ENCODE measurements at places on chromosomes 1 and 21.

- no peak for DNase-seq
Measured at GRCh38 chr1:43902058-43902831, 31.4 kb upstream of the ARTN start.

GRCh38 chr1:3705341-3705950 lies 46.8 kb upstream of the CCDC27 start:
- DNase-seq: no peak

GRCh38 chr21:34998176-34998575 lies 50.9 kb downstream of the RUNX1 start:
- DNase-seq: no peak

- no peak for DNase-seq
Measured at GRCh38 chr1:235953801-235954200, 87.1 kb upstream of the LYST start.

- no peak for DNase-seq
Measured at GRCh38 chr1:51648180-51649109, 31.6 kb downstream of the OSBPL9 start.

DNA sequence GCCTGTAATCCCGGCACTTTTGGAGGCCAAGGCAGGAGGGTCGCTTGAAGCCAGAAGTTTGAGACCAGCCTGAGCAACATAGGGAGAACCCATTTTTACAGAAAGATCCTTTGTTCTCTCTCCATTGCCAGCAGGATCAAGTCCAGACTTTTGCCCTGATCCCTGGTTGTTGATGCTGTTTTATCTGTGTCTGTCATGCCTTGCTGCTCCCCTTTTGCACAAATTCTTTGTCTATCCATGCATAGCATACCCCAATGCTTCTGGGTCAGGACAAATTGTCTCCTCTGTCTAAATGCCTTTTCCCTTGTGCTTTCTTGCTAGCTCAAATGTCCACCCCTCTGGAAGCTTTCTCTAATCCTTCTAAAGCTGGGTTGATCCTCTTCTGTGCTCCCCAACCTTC lies 25.3 kb upstream of the FAAH start:
- DNase-seq: no peak

DNA sequence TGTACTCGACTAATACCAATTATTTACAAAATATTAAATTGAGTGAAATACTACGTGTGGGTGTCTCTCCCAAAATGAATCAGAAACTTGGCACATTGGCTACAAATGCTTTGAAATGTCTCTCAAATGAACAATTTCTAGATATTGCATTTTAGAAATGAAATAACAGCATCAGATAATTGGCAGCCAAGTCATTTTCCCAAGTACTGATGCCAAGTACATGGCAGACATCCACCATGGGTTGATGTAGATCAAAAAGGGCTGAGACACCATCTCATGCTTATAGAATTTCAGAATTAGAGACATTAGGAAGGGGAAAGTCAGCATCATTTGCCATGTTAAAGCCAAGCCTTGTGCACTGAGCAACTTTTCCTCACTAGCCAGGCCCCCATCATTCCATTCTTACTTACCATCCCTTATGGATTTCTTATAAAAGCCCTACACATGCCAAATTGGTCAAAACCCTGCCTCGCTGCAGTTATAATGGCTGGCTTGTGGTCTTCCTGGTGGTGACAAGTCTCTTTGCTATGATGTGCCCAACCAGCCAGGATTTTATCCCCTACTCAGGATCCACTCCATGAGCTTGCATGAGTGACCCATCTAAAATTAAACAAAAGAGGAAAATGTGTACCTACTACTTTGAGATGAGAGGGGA lies 73.1 kb downstream of the GREM2 start:
- no peak for DNase-seq

- DNase-seq: no peak
Measured at GRCh38 chr21:39000496-39000895, 182.8 kb downstream of the PSMG1 start.

DNA sequence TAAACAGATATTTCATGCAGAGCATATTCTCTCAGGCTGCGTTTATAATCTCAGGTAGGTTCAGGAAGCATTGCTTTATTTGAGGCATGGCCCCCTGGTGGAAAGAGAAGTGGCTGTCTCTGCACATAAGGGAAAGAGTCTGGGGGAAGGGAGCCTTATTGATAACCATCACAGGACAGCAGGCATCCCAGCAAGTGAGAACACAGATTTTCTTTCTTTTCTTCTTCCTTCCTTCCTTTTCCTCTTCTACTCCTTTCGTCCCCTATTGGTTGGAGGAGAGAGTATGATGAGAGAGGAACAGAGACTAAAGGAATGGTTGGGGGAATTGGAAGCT lies 21.9 kb downstream of the TSNAX start:
- no peak for DNase-seq

DNA sequence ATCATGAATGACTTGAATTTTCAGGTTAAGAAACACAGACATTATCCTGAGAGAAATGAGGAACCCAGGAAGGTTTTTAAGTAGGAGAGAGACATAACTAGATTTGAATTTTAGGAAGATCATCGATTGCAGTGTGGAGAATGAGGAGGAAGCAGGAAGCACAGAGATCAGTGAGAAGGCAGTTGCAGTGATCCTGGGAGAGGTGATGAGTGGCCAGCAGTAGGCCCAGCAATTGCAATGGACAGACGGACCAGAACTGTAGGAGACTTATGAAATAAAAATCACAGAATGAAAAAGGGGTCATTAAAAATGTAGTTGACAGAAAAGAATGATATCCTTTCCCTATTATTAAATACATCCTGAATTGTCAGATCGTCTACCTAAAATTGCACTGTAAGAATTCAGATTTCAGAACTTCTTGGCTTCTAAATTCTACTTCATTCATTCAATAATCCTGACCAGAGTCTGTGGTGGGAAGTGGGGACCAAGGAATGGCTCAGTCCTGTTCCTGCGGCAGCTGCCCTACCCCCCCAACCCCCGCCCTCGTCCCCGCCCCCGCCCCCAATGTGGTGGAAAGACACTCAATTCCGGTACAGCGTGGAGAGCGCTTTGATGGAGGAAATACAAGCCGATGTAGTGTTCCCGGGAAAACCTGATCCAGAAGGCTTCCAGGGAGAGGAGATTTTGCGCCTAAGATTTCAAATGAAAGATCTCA lies 35.1 kb downstream of the SLC2A1 start:
- DNase-seq: no peak

GRCh38 chr1:168375566-168376300 lies 95.1 kb downstream of the TBX19 start:
- no peak for DNase-seq

DNA sequence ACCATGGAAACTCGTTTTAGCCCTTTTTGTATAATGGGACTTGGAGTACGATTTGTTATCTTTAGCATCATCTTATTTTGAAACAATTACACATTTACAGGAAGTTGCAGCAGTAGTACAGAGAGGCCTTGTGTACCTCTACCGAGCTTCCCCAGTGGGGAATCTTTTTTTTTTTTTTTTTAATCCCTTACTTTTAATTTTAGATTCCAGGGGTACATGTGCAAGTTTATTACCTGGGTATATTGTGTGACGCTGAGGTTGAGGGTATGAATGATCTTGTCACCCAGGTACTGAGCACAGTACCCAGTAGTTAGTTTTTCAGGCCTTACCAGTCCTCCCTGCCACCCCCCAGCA lies 45.9 kb downstream of the HHAT start:
- DNase-seq: no peak

- DNase-seq: no peak
Measured at GRCh38 chr21:22120616-22121266, 1122.5 kb downstream of the NCAM2 start.

DNA sequence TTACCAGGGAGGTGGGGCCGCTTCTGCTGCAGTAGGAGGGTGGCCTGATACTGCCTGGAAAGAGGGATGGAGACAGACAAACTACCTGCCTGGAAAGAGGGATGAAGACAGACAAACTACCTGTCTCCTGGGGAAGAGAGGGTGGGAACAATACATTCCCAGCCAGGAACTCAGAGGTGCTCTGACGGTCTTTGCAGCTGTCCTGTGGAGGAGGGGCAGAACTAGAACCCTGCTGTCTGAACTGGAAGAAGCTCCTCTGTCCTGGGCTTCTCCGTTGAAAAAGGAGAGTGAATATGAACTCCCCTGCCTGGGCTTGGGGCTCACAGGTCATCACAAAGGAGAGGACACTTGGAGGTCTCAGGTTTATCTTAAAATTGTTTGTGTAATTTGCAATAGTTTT lies 40.3 kb upstream of the ETV3 start:
- DNase-seq: no peak

GRCh38 chr1:6131561-6131960 lies 48.6 kb downstream of the CHD5 start:
- DNase-seq: no peak

DNA sequence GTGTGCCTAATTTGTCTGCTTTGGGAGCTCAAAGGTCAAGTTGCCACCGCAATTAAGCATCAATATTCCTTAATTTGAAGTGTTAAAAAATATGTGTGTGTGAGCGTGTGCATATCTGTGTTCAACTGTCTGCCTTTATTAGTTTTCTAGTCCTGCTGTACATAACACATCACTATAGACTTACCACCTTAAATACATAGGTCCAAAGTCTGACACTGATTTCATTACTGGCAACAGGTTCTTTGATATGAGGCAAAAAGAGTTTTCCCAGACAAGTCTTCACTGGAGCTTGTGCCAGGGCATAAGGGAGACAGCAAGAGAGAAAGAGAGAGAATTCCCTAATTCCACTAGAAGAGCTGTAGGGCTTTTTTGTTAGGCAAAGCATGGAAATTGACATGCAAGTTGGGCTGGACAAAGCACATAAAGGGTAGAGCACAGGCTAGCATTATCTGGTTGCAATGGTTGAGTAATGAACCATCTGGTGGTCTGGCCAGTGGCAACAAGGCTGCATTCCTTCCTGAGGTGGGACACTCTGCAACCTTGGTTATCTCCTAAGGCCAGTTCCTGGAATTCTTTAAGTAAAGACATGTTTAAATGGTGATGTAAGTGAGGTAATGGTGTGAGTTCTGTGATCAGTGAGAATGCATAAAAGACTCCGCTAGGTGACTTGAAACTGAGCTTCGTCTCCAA lies 457.2 kb upstream of the ADAMTS5 start:
- DNase-seq: no peak

- DNase-seq: no peak
Measured at GRCh38 chr1:160074865-160075264, 4.9 kb upstream of the KCNJ10 start.

DNA sequence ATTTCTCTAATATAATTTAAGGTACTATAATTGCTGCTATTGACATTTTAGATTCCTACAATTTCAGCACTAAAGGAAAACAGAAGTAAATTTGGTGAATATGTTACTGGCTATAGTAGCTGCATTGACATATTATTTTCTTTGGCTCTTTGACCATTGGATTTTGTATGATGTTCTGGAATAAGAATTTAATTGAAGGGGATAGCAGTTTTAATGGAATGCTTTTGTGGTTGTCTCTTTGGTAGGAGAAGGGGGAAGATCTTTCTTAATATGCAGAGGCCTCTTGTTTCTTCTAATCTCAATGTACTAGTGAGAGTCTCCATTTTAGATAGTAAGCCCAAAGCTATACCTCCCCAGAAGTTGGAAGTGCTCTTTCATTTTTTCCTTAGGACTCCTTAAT lies 6.9 kb downstream of the DTL start:
- DNase-seq: no peak

DNA sequence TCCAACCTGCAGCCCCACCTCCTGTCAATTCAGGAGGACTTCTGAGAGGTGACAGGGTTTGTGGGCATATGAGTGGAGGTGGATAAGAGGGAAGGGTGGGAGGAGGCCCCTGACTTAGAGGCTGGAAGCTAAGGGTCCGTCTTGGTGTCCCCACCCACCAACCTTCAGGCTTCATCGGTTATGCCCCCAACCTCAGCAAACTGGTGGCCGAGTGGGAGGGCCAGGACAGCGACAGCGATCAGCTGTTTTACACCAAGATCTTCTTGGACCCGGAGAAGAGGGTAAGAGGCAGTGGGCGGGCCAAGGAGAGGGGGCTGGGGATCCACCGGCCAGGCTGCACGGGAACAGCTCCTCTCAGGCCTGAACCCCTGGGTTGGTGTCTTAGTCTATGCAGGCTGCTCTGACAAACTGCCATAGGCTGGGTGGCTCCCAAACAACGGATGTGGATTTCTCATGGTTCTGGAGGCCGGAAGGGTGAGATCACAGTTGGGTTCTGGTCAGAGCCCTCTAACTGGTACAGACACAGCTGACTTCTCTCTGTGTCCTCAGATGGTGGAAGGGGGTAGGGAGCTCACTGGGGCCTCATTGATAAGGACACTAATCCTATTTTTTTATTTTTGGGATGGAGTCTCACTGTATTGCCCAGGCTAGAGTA lies 18.1 kb downstream of the PLOD1 start:
- DNase-seq: no peak

All from NCI-H1105 (cell line).